ENCODE measurements at places on chromosomes 5 and 9. TPM values are rescaled to one million over a fixed set of nuclear protein-coding genes. Genes with fewer than 3 reads are reported as not detected.

DNA sequence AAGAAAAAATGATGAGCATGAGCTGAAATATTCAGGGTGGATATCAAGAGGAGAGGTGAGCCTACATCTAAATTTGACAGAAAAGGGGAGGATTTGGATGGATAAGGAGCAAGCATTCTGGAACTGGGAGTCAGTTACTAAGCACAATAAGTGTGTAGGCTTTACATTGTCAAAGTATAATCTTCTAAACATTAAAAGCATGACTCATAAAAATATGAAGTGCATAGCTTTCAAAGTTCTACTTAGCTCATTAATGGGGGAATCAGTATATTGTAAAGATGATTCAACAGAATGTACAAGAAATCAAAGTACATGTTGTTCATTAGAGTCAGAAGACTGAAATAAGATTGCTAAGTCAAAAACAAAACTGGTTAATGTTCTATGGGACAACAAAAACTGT, 248.0 kb upstream of the GAS1 start:
- no peak for DNase-seq

DNA sequence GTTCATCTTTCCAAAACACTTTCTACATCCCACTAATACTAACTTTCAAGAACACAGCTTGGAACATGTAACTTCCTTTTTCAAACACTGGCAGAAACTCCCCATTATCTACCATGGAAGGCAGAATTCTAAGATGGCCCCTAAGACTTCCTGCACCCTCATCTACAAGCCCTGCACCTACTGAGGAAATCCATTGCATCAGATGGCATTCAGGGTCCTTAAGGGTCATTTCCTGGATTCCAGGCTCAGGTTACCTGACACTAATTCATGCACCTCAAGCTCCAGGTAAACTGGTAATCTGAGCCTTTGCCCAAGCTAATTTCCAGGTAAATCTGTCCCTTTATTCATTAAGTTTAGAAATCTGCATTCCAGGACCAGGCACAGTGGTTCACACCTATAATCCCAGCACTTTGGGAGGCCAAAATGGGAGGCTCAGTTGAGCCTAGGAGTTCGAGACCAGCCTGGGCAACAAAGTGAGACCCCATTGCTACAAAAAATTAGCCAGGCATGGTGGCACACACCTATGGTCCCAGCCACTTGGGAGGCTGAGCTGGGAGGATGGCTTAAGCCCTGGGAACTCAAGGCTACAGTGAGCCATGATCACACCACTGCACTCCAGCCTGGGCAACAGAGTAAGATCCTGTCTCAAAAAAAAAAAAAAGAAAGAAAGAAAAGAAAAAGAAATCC, 91.6 kb downstream of the NFIB start:
- no peak for DNase-seq

DNA sequence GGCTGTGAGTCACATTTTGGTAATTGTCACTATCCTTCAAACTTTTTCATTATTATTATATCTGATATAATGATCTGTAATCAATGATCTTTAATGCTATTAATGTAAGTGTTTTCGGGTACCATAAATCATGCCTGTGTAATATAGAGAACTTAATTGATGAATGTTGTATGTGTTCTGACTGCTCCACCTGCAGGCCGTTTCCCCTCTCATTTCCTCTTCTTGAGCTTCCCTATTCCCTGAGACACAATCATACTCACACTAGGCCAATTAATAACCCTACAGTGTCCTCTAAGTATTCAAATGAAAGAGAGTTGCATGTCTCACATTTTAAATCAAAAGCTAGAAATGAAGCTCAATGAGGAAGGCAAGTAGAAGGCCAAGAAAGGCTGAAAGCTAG, 420.9 kb upstream of the SGCD start:
- no peak for DNase-seq

DNA sequence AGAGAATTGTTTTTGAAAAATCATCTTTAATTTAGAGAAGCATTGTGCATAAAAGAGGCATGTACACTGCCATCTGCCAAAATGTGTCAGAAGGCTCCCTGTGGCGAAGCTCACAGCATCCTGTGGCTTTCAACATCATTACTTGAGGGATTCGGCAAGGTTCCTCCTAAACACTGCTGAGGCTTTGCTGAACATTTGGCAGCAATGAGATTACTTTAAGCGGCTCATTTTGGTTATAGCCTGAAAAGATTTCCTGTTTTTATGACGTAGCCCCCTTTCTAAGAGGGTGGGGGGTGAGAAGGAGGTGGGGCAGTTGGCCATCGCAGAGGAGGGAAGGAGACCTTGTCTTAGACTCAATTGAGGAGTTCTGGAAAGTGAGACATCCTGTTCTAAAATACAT, 469.4 kb downstream of the RASEF start:
- no peak for DNase-seq

DNA sequence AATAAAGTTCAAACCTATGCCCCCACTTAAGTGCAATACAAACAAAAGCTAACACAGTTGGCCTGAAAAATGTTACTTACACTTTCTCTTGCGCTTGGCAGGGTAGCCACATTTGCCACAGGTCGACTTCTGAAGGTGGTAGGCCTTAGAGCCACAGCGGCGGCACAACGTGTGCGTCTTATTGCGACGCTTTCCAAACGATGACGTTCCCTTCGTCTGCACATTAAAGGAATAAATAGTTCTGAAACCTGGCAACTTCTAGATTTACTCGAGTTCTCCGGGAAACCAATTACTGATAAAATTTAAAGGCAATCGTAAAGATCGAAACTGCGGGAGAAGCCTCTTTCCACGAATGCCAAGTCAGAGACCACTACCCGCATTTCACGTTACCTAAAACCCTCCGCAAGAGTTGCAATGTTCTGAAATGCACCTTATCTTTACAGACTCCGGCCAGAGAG, 602 bp downstream of the RPL37 start:
- DNase-seq: no peak

DNA sequence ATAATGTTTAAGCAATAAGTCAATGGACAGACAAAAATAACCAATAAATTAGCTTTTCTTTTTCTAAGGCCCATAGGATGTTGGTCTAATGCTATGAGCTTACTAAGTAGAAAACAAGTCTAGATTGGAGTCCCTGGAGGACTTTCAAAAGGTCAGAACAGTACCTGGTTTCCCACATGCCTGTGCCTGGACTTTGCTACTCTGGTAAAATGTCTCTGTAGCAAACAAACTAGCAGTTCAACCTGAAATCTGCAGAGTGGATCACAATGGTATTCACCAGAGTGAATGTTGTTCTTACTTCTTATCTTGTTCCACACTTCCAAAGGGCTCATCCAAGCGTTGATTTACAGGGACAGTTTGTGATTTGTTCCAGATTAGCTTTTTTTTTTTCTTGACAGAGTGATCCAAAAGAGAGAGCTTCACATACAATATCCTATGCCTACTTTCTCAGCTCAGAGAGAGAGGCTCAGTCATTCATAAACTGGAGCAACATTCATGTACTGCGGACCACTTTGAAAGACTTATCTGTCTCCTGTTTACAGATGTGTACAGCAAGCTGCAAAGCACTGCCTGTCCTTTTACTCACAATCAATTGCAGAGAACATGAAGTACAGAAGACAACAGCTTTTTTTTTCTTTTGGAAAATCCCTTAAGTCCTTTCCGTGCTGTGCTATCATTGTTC, 466.1 kb downstream of the SPATA31D1 start:
- no peak for DNase-seq

- DNase-seq: no peak
Observed at GRCh38 chr9:75108571-75108970, 20.3 kb downstream of the OSTF1 start.

DNA sequence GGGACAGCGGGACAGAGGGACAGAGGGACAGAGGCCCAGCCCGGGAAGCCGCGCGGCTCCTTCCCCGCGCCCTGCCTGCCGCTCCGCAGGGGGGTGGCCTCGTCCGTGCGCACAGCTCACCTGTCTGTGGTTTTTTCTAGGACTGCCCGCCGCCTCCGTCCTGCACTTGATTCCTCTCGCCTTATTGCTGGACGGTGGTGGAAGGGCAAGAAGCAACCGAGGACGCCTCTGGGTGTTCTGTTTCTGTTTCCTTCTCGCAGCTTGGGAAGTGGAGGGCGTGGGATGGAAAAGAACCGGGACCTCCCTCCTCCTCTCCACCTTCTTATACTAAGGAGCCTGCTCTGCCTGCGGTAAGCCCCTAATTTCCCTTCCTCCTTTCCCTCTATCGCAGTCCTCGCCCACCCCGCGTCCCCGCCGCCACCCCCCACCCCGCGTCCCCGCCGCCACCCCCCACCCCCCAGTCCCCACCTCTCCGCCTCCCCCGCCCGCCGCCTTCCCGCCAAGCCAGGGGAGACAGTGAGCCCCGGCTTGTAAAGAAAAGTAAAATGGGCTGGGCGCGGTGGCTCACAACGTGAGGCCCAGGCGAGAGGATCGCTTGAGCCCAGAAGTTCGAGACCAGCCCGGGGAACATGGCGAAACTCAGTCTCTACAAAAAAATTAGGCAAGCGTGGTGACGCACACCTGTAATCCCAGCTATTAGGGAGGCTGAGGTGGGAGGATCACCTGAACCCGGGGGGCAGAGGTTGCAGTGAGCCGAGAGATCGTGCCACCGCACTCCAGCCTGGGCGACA, 9.6 kb upstream of the FLT4 start:
- no peak for DNase-seq

DNA sequence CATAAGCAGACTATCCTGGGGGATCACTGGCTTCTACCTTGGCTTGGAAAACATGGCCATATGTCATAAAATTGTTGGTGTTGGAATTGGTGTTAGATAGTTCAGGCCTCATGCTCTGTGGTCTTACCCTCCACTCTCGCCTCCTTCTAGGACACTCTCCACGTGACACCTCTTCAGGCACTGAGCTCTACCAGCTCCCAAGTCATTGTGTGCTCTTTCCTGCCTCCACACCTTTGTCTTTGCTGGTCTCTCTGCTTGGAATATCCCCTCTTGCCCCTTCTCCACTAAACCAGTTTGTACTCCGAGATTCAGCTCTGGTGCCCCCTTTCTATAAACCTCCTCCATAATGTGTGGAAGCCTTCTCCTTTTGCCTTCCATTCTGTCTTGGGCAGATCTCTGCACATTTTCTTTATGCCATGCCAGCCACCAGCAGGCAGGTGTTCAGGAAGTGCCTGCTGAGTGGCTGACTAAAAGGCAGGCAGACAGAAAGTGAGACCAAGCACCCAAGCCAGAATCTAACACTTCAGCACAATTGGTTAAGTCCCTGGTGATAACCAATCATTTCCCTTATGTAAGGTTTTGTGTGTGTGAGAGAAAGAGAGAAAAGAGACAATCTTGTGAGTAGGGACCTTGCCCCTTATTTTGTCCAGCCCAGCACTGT, 37.7 kb downstream of the SAR1B start:
- no peak for DNase-seq

DNA sequence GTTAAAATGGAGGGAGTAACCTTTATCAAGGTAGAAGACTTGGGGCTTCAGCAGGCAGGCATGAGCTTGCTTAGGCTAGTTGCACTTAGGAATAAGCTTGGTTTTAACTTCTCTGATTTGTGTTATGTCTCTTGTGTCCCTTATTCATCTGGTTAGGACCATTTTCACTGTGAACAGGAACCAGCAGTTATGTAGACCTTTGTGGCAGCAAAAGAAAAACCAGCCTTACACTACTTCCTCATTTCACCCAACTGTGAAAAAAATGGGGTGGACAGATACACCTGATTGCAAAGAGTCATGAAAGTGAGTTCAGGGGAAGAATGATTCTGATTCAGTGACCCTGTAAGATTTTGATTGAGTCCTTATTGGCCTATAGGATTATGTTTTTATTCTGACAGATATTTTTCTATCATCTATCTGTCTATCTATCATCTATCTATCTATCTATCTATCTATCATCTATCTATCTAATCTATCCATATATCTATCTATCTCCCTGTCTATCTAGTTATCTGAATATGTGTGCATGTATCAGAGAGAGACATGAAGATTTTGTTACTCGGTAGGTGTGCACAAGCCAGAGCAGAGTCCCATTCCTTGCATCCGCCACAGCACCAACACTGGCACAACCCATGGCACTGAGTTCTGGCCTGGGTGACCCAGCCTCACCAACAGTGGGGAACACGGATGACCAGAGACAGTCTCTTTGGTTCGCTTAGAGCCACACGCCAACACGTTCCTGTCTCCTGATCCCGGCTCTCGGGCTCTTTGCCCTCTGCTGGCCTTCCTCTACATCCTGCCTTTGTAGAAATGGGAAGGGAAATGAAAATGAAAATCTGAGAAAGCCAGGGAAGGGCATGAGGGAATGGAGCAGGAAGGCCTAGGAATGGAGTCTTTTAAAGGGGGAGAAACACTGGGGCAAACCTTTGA, 1.3 kb upstream of the ZNF366 start:
- no peak for DNase-seq

DNA sequence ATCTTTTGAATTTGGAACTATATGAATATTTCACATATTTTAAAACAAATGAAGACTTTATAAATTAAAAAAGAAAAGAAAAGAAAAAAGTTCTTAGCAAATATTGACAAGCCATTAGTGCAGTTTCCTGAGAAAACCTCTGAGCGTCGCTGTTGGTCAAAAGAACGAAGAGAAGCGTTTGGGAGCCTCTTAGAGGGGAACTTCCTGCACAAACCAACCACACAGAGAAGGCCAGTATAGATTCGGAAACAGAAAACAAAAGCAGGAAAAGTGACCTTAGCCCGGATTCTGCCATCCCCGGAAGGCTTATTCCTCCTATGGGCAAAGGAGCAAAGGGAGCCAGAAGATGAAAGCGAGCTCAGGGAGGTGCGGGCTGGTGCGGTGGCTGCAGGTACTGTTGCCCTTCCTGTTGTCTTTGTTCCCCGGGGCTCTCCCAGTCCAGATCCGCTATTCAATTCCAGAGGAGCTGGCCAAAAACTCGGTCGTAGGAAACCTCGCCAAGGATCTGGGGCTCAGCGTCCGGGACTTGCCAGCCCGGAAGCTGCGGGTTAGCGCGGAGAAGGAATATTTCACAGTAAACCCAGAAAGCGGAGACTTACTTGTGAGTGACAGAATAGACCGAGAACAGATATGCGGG, at the start of gene PCDHGB2:
Gene PCDHGB2, plus strand, starts transcription at position 205 of the 637 bp plus-strand sequence. Its CDS starts 142 bp downstream, at position 347.
- DNase-seq: no peak

DNA sequence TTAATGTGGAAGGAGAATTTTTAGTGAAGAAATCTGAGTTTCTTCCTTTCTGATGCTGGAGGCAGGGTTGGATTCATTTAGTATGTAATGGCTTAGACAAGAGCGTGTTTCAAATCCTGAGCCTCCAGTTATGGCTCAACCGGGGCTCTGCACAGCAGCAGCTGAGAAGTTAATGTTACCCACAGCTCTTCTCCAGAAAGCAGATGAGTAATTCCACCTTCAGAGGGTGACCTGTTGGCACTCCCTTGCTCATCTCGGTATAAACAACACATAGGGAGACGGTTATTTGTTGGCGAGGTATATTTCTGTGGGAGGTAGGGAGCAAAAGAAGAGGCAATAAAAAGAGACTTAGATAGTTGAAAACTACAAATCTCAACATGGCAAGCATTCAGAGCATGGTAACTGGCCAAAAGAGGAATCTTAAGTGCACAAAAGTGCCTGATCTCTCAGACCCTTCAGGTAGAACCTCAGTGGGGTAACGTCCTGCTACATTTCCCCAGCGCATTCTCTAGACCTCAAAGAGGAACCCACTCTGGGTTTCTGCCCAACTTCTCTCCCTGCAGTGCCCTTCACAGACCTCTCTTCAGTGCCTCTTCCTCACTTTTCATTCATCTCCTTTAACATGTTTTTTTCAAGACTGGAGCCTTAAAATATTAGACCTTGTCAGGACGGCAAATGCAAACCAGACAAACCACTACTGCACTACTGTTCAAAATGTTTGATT, 417.5 kb upstream of the ADAMTSL1 start:
- DNase-seq: no peak

GRCh38 chr5:157389103-157389502, 70.9 kb upstream of the NIPAL4 start:
- no peak for DNase-seq

GRCh38 chr5:17190799-17191391, 26.5 kb upstream of the BASP1 start:
- no peak for DNase-seq

The LYSMD3 gene
- 26.2 TPM for polyA plus RNA-seq

The ANKRD18A gene
- 4.3 TPM for polyA plus RNA-seq

All from right renal pelvis (tissue), 4 donors.